GM23248 (cell line): ENCODE measurements at places on chromosomes 5 and 9. TPM values are rescaled to one million over a fixed set of nuclear protein-coding genes. Genes with fewer than 3 reads are reported as not detected.

Gene PLEKHG4B
- not detected in 2 replicates for total RNA-seq

Gene GLE1
- total RNA-seq: 27.1 and 31.5 TPM in 2 replicates

Gene PDCD1LG2
- total RNA-seq: 34.7 and 36.8 TPM in 2 replicates

Gene CCNO
- total RNA-seq: 3.3 TPM in 1 of 2 replicates, not detected in the other

GRCh38 chr9:78898234-78898633, 601.3 kb downstream of the PSAT1 start:
- DNase-seq: peak; percentile 40

- no peak for DNase-seq
These were observed 80.6 kb downstream of the FEM1C start for GRCh38 chr5:115463983-115464382.

DNA sequence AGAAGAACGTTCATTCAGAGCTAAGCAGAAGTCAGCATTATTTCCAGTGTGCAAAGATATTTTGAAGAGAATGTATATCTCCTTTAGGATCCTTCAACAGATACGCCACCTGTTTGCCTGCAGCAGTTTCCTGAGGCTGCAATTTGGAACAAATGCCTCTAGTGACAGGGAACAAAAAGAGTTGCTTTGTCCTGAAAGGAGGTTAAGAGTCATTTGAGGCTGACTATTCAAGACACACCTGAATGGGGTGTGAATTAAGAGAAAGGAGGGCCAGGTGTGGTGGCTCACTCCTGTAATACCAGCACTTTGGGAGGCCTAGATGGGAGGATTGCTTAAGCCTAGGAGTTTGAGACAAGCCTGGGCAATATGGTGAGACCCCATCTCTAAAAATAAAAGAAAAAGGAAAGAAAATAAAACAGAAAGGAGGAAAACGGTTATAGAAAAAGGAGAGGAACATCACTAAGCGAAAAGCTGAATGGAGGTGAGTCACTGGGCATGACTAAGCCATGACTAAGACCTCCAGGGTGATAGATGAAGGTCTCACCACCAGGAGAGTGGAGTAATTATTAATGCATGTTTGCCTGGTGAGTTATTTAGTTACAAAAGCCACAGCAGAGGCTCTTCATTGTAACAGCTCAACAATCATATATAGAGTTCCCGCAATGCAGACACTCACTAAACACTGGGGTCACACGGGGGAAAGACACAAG, 255.2 kb upstream of the TNC start:
- DNase-seq: peak; percentile 96

DNA sequence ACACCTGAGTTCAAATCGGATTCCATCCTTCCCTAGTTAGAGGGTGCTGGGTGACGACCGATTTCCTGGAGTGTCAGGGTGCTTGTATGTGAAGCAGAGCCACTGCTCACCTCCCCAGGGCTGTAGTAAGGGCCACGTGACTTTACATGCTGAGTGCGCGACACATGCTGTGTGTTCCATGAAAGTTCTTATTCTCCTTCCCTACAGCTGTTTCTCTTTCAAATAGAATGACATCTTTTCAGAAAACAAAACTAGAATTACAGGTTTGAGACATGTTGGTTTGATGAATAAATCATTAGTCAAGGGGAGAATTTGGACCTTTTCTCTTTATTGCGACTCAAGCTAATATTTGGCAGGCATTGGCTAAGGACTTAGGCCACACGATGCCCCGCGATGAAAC, 113.1 kb downstream of the JMY start:
- DNase-seq: peak; percentile 24

DNA sequence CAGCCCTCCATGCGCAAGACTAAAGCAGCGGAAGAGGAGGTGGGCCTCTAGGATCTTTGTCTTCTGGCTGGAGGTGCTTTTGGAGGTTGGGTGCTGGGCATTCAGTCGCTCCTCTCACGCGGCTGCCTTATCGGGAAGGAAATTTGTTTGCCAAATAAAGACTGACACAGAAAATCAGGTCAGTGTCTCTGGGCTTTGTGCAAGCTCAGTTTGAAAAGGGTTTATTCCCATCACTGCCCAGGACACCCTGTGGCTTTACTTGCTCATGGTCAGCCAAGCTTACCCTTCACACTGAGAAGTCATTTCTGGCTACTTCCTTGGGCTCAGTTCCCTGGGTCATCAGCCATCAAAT, 10.5 kb downstream of the SLC2A8 start:
- no peak for DNase-seq

DNA sequence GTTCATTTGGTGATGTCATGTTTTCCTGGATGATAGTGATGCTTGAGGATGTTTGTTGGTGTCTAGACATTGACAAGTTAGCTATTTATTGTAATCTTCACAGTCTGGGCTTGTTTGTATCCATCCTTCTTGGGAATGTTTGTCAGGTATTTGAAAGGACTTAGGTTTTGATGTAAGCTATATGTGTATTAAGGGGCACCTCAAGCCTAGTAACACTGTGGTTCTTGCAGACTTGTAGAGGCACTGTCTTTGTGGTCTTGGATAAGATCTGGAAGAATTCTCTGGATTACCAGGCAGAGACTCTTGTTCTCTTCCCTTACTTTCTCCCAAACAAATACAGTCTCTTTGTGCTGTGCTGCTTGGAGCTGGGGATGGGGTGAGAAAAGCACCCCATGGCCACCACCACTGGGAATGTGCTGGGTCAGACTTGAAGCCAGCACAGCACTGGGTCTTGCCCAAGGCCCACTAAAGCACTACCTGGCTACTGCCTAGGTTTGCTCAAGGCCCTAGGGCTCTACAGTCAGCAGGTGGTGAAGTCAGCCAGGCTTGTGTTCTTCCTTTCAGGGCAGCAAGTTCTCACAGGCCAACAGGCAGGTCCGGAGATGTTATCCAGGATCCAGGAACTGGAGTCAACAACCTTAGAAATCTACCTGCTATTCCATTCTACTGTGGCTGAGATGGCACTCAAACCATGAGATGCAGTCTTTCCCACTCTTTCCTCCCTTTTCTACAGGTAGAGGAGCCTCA, 49.3 kb upstream of the GNA14 start:
- DNase-seq: no peak

DNA sequence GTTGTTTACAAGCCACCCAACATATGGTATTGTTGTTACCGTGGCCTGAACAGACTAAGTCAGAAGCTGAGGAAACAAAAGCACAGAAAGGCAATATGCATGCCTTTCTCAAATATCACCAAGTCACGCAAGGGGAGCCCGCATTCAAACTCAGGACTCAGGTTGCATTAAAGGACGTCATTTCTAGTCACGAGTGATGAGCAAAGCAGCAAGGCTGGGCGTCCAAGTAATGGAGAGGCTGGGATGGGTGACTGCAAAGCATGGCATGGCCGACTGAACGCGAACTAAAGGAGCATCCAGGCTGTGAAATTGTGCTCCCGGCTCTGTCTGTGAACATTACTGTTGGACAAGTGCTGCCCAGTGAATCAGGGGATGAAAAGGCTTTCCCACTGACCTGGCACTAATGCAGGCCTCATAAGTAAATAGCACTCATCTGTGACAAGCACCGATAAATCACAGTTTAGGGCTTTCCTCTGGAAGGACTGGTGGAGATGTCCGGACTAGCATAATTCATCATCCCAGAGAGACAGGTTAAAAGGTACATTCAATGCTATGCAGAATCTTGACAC, 202.8 kb downstream of the SPOCK1 start:
- no peak for DNase-seq

DNA sequence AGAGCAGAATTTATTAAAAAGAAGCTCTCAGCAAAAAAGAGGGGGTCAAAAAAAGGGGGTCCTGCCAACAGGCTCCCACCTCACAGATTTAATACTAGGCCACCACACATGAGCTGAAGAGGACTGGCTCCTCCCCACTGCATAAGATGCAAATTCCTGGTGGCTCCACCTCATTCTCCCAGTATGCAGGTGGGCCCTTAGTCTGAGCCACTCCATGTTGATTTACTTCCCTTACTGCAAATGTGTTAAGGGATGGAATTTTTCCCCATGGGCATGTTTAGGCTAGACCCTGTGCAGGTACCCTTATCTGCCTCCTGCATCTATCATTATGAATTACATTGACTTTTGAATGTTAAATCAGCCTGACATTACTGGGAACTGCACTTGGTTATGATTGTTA, 82.9 kb downstream of the ISOC1 start:
- DNase-seq: no peak

DNA sequence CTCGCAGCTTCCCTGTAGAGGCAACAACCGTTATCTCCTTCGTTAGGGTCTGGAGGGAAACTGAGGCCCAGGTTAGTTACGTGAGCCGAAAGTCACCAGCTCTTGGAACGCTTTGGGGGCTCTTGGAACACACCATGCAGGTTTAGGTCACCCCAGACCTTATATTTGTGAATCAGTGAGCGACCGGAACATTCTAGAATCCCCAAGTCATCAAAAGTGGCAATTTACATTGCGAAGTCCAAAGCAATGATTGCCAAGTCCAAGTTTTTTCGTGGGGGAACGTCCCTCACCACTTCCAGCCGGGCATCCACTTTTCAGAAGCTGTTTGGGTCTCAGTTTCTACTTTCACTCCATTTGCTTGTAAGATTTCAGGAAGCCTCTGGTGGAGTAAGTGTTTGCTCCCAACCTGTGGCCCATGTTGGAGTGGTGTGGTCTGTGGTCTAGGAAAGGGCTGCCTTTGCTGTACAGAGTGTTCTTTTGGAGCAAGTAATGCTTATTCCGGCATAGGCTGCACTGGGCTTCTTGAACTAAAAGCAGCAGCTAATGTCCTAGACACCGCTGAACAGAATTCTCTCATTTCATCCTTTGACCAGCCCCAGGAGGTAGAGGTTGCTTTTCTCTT, 32.8 kb upstream of the SPRY4 start:
- DNase-seq: peak; percentile 31

- peak; percentile 62 for DNase-seq
These were observed 91.9 kb downstream of the TMEM215 start for GRCh38 chr9:32875242-32875641.

DNA sequence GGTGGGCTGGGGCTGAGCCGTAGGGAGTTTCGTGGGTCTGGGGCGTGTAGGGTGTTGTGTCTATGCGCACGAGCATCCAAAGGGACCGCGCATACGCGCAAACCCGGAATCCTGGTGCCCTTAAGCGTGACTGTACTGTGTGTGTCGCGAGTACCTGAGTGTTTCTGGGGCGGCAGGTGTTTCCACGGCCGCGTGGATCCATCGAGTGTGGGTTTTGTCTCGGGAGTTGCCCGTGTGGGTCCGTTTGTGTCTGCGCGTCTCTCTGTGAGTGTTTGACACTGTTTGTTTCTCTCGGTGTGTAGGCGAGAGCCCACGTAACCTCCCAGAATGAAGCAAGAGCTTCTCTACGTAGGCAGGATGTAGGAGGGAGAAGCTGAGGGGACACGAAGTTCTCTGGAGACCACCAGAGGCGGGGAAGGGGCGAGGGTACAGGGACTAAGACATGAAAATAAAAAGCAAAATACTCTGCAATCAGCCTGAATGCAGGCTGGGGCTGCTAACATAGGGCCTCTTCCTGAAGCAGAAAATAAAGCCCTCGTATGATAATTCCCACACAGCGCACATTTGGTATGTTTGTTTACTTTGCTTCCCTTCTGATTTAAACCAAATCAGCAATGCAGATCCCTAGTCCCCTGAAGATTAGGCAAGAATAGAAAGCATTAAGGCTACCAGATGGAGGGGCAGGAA, 588 bp upstream of the BRINP1 start:
- DNase-seq: peak; percentile 18

DNA sequence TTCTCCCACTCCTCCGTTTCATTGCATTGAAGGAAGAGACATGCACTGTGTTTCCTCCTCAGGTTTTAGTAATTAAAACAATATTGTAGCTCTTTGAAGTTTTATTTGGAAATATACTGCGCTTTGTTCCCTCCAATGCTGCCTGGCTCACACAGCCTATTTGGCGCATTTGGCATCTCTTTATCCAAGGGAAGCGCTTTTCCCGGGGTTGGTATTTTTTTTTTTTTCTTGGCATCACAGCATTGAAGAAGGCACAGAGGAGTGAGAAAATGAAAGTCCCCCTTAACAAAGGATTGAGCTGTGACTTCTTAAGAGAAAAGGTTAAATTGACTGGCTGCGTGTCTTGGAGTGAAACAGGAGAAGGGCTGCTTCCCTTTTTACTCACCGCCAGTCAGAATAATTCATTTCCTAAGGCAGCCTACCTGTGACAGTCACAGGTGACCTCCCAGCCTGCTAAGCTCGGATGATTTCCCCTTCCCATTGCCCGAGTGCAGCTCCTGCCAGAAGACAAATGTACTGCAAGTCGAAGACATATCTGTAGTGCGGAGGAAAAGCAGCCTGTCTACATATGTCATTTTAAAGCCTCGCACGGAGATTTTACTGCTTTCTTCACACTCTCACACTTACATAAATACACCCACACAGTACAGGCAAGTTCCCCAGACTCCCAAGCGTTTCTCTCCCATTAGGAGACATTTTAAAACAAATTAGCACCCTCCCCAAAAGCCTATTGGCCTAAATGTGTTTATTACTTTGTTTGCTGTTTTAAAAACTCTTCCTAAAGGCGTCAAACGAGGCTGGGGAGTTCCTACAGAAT, 665.5 kb upstream of the ZNF608 start:
- DNase-seq: peak; percentile 43

DNA sequence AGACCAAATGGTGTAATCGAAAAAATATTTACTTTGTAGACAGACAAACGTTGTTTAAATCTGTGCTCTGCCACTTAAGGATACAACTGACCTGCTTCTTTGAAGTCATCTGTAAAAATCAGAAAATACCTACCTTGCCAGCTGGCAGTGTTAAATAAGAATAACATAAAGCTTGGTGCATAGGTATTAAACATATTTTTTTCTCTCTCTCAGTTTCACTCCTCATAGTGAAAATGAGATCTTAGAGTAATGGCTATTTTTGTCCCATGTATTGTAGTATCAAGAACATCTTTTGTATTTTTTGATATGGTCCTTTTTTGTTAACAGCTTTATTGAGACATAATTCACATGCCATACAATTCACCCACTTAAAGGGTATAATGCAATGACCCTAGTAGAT, 17.9 kb upstream of the RANBP17 start:
- DNase-seq: no peak

- DNase-seq: no peak
These were observed 23.8 kb downstream of the HSDL2 start for GRCh38 chr9:112403614-112404201.

GRCh38 chr9:125468646-125469045, 207.0 kb downstream of the GAPVD1 start:
- DNase-seq: no peak

- DNase-seq: peak; percentile 8
These were observed 530.3 kb downstream of the RASEF start for GRCh38 chr9:82532504-82533180.

DNA sequence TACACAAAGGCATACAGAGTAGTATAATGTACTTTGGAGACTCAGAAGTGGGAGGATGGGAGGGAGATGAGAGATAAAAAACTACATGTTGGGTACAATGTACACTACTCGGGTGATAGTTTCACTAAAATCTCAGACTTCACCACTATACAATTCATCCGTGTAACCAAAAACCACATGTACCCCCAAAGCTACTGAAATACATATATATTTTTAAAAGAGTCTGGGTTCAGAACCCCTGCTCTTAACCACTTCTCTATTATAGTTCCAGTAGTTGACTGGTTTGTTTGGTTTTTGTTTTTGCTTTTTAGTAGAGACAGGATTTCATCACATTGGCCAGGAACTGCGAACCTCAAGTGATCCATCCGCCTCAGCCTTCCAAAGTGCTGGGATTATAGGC, 22.6 kb downstream of the SGTB start:
- DNase-seq: no peak
